Muscle of leg (tissue), 16 donors: ENCODE measurements at places on chromosomes 2 and 18.

- DNase-seq: no peak
These were observed 699.3 kb downstream of the NR4A2 start for GRCh38 chr2:155633060-155633839.

- DNase-seq: peak; percentile 31
These were observed 3.5 kb downstream of the PELI1 start for GRCh38 chr2:64140665-64141200.

GRCh38 chr2:231680285-231680991 is 27.9 kb upstream of the PTMA start:
- no peak for DNase-seq

DNA sequence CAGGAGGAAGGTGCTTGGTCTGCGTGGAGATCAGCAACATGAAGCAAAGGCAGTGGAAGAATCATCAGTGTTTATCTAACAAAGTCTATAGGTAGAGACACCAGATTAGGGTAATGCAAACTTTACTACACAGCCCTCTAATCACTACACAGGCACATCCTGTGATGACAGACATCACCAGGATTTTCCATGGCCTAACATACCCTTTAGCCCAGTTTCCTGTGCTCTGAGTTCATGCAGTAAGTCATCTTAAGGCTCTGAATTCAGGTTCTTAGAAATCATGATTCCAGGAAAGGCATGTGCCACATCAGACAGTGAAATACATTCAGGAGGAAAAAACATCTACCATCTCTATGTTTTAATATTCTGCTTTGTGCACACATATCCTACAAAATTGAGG is 708.5 kb upstream of the SLC8A1 start:
- DNase-seq: no peak

GRCh38 chr2:235365743-235366142 is 128.1 kb upstream of the AGAP1 start:
- no peak for DNase-seq

DNA sequence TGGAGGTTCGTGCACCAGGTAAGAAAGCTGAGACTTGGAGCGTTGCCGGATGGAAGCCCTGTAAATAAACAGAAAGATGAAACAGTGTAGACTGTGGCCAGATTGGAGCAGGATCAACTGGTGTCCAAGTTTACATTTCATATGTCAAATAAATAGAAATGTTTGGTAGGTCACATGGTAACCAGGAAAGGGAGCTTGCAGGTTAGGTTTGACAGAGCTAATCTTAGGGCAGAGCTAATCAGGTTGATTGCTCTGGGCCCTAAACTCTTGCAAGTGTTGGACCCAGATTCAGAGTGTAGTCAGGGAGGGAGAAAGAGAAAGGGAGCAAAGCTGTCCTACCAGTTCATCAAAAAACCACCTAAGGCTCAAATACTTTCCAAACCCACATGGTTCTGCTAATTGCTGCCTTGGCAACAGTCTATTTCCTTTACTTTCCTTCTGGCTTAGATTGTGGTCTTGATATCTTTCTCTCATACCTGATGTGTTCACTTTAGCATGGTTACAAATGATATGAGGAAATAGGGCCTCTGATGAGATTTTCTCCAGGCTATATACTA is 63.2 kb downstream of the G6PC2 start:
- no peak for DNase-seq

DNA sequence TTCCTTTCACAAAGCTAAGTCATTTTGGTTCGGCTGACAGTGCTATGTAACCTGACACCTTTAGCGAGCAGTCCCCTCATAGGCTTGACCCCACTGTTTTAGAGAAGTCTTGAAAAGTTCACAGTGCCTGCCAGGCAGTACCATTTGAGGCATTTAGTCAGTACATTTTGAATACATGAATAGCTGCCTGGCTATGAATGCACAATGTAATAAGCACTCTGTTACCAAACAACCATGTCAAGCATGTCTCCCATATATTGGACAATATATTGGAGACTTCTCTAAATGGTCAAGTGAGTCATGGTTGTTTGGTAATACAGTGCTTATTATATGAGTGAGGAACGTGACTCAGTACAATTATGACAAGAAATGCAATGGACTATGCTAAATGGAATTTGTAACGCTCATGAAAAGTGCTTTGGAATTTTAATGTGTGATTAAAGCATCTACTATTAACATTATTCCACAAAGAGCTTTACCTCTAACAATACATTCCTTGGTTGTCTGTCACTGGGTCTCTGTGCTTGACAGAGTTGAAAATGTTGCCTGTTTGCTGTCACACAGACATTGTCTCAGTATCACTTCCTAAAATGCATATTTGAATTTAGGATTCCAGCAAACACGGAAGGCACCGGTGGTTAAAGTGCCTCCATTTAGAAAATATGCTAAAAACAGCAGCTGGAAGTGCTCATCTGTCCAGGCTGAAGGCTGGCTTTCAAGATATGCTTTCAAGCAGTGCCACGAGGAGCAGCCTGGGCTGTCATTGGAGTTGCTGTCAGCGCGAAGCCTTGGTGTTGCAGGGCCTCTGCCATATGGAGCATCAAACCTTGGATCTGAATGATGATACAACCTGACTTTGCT is 458.6 kb downstream of the FBXO15 start:
- DNase-seq: peak; percentile 4

DNA sequence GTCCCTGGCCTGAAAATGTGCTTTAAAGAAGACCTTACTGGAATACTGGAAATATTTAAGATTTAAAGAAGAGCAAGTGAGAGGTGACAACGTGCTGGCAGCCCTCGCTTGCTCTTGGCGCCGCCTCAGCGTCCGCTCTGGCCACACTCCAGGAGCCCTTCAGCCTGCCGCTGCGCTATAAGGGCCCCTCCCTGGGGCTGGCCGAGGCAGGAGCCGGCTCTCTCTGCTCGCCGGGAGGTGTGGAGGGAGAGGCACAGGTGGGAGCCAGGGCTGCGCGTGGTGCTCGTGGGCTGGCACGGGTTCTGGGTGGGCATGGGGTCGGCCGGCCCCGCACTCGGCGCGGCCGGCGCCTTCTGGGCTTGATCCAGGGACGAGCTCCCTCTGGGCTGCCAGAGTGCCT is 2.9 kb upstream of the COQ10B start:
- no peak for DNase-seq

GRCh38 chr2:217803653-217803960 is 199.2 kb downstream of the TNS1 start:
- no peak for DNase-seq

GRCh38 chr2:202945497-202945896 is 33.4 kb downstream of the CARF start:
- no peak for DNase-seq

DNA sequence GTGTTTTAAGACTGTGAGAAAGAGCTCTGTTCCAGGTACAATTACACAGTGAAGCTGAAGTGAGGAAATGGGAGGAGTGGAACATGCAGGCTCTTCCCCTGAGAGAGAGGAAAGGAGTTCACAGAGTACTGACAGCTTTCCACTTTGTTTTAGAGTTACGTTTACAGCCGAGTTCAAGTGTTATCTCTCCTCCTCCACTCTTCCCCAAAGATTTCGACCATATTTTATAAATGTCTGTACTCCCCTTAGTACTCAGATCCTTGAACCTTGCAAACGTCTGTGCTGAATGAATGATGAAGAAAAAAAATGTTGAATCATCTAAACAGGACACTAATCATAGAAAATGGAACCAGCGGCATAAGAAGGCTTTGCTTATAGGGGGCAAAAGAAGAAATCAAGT is 121.6 kb downstream of the THADA start:
- DNase-seq: no peak

GRCh38 chr2:104092886-104093285 is 761.0 kb upstream of the POU3F3 start:
- DNase-seq: peak; percentile 8

- no peak for DNase-seq
These were observed 419.6 kb downstream of the NRXN1 start for GRCh38 chr2:50612306-50612705.

DNA sequence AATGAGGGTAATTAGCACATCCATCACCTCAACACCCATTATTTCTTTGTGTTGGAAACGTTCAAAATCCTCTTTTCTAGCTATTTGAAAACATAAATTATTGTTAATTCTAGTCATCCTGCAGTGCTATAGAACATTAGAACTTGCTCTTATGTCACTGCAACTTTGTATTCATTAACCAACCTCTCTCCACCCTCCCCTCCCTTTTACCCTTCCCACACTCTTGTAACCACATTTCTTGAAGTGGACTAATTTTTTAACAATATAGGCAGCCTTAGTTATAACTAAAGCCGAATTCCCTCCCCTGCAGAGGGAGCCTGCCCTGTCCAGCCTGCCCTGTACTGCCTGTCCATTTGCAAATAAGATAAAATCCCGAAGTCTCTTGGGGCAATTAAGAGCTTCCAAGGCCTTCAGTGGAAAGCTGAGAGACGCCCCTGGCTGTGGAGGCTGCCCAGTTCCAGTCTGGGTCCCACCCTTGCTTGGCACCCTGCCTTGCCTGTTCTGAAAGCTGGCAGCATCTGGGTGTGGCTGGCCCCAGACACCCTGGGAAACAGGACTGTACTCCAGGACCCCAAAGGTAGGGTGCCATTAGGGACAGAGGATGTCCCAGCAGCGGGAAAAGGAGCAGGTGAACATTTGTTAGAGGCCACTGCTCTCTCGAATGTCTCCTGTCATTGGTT is 65.1 kb downstream of the MEX3C start:
- DNase-seq: no peak

- peak; percentile 13 for DNase-seq
These were observed 39.5 kb downstream of the NIFK start for GRCh38 chr2:121697108-121697631.

GRCh38 chr2:31037058-31037457 is 101.2 kb downstream of the GALNT14 start:
- DNase-seq: no peak

GRCh38 chr18:78912844-78913243 is 66.8 kb upstream of the SALL3 start:
- no peak for DNase-seq

DNA sequence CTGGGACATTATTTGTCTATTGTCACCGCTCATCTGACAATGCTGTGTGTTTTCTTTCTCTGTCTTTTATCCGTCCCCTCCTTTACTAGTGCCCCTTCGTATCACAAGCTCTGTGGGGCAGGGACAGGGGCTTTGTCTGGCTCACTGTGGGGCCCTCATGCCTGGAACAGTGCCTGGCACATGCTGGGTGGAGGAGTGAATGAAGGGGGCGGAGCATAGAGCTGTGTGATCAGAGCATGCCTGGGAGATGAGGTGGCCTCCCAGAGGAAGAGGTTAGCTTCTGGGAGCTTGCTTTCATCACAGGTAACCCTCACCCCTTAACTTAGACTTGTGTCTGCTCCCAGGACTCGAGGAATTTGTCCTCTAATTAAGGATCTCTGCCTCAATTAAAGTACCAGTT is 16.4 kb downstream of the MTCL1 start:
- no peak for DNase-seq

- DNase-seq: no peak
These were observed 13.5 kb downstream of the SPATA3 start for GRCh38 chr2:231009236-231009919.

DNA sequence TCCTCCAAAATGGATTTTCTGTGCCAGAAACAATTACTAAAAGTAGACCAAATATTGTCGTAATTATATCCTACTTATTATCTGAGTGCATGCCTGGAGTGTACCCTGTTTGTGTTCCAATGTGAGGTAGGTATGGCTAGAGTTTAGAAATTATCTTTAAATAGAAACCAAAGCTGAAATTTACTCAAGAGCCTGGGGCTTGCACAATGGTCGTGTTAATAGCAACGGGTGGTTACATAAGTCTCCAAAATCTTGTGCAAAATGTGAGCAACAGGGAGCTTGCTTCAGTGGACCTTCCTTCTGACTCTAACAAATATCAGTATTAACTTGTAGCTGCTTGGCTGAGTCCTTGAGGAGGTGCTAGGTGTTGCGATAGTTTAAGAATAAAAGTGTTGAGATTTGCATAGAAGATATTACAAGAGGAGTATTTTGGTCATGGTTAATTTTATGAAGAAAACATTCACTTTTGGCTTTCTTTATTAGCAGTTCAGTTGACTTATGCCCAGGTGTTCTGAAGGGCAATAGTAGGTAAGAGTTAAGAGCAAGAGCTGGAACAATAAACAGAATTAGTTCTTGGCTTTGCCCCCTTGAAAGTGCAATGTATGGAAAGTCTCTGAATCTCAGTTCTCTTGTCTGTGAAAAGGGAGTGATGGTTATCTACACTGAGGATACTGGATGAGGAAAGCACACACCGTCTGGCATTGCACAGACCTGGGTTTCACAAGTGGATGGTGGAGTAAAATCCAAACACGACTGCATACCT is 4.6 kb downstream of the CXCR4 start:
- no peak for DNase-seq

DNA sequence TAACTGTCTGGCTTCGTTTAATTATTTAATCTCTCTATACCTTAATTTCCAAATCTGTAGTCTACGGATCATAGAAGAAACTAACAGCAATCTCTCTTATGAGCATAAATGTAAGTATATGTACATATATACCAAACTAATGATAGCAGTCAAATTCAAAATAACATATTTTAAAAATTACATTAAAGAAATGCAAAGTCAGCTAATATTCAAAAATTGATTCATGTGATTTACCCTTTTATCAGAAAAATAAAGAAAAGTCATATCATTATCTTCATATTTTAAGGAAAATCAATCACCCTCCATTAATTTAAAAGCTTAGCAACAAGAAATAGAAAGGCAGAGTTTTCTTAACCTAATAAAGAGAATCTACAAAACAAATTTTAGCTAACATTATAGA is 575.9 kb downstream of the IRS1 start:
- no peak for DNase-seq

DNA sequence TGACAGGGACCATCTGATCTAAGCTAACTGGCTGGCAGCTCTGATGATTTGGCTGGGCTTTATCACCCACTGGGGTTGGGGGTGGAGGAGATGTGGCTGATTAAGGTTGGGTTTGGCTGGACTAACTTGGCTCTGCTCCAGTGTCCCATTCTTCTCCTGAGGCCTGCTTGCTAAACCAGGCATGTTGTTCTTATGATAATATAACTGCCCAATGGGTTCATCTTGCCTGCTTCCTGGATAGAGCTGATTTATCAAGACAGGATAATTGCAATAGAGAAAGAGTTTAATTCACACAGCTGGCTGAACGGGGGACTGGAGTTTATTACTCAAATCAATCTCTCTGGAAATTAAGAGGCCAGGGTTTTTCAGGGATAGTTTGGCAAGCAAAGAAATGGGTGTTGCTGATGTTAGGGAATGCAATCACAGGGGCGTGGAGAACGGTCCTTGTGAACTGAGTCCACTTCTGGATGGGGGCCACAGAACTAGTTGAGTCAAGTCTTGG is 150.4 kb downstream of the PTH2R start:
- DNase-seq: peak; percentile 4

DNA sequence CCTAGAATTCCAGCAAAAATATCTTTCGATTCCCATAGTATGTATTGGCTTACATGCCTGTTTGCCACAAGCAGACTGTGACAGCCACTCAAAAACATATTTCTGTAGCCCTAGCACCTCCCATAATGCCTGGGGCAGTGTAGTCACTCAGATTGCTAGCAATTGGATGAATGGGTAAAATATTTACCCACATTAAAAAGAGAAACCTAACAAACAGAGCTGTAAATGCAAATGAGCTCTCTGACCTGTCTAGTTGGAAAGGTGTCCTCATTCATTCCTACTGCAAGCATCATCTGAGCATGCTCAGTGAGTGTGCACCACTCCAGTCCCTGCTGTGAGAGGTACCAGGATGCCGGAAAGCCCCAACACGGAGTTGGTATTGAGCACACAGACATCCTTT is 234.0 kb upstream of the RAB12 start:
- no peak for DNase-seq

- DNase-seq: no peak
These were observed 189.7 kb upstream of the OSR1 start for GRCh38 chr2:19548116-19548515.
